Left renal cortex interstitium (tissue), 4 donors: ENCODE measurements at places on chromosomes 16 and 17.

DNA sequence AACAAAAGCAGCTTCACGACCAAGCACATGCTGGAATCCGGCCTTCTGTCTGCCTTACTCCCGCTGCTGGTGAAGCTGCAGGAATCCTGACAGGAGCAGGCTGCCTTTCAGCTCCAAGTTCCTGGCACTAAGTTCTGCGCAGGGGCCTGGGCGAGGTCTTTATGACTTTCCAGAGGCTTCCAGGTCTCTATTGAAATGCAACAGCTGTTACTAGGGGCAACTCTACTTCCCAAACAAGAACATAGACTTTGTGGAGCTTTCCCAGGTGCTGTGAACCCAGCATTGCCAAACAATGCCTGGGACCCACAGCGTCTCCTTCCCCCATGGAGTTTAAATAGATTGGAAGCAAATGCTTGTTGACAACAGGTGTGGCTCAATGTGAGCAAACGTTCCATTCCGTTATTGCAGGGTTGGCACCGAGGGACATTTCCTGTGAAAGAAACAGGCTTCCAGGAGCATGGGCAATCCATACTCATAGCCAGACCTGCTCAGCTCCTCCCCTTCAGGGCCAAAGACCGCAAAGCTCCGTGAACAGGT, 156.0 kb downstream of the CDH13 start:
- DNase-seq = no peak

- no peak for DNase-seq
These were observed 12.8 kb downstream of the GOSR2 start for GRCh38 chr17:46935658-46936266.

- DNase-seq = no peak
These were observed 91.6 kb downstream of the TNFRSF13B start for GRCh38 chr17:16880121-16880842.

DNA sequence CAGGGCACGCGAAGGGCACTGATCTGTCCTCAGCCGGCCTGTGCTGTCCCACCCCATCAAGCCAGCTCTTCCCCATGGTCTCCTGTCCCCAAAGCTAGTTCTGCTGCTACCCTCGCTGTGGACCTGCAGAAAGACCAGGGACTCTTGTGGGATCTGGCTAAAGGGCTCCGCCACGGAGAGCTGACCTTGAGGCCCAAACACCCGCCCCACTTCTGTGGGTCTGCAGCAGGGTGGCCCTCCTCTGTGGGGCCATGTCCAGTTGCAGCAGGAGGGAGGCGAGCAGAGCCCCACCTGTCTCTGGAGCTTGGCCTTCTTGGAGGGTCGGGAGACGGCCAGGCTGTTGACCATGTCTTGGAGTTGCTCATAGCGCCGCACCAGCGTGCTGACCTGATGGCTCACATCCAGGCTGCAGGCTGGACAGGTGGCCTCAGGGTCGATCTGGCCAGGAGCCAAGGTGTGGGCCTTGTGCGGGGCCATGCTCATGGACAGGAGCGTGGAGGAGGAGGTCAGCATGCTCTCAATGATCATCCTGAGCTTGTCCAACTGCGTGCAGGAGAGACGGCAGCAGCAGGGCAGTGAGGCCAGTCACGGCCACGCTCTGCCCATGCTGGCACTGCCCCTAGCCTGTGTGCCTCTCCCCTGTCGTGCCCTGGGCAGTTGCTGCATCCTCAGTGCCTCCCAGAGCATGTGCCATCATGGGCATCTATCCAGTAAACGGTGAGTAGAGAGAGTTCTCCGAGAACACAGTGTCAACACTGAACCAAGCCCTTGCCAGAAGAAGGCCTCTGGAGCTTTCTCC, 16.6 kb downstream of the UBALD2 start:
- no peak for DNase-seq

DNA sequence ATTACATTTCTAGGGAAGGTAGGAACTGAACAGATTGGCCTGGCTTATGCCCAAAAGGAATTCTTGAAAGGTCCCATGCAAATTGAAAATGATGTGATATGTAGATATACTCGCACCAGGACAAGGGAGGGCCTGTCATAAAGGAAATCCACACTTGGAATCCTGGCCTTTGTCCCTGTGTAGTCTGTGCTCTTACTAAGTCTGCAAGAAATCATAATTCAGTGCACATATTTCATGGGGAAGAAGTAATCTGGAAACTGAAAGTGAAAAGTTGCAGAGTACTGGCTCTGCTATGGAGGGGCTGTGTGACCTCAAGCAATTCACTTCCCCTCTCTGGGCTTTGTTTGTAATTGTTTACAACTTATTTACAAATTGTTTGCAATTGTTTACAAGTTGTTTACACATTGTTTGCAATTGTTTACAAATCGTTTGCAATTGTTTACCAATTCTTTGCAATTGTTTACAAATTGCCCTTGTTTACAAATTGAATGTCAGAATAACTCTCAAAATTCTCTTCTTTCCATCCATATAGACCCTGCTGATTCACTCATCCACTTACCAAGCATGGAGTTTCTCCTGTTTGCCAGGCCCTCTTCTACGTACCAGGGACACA, 12.9 kb downstream of the SCNN1G start:
- no peak for DNase-seq

- DNase-seq = no peak
These were observed 656.2 kb downstream of the KCNJ2 start for GRCh38 chr17:70825321-70826125.

DNA sequence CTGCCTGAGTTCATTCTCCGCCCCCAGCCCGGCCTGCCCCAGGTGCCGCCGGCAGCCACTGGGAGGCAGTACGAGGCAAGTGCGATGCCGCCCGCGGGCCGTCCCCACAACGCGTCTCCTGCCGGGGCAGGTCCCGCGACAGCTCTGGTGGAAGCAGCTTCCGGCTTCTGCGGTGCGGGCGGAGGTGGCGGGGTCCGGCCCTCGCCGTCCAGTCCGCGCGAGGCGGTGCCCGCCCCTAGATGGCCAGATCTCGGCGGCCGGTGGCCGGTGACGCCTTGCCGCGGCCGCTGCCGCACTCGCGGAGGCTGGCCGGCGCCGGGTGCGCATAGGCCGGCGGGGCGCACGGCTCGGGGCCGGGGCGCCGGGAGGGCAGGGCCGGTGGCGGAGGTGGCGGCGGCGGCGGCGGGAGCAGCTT, 1.8 kb downstream of the GJD3 start:
- no peak for DNase-seq

GRCh38 chr17:64457156-64457555, 8.2 kb downstream of the MILR1 start:
- DNase-seq = no peak

DNA sequence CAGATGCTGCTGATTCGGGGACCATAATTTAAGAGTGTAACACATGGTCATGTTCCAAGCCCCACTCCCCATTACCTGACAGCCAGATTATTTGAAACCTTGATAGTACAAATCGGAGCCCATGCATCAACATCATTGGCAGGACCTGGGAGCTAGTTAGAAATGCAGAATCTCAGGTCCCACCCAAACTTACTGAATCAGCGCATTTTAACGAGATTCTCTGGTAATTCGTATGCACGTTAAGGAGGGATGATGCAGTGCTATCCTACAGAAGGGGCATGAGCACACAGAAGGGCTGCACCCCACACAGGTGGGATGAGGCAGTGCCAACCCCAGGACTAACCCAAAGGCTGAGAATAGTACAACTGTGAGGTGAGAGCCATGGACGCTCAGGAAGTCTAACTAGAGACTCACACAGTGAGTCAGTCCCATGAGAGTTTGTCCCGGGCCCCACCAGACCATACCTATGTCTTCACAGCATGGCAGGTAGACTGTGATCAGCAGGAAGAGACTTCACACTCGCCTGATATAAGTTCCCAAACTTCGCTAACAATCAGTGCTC, 64.9 kb downstream of the ZNF18 start:
- DNase-seq = no peak

DNA sequence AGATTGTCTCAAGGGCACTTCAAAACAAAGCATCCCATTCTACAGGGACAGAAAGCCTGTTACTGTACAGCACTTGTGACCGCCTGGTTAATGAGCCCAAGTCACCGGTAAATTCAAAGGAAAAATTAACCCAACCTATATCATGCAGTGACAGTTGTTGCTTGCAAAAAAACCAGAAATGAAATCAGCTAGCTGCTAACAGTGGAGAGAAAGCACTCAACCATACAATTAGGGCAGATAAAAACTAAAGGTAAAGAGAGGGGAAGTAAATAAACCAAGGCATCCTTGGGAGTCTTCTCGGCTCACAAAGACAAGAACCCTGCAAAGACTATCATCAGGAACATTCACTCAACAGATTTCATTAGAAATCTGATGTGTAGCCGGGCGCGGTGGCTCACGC, 5.9 kb downstream of the RETREG3 start:
- DNase-seq = no peak

DNA sequence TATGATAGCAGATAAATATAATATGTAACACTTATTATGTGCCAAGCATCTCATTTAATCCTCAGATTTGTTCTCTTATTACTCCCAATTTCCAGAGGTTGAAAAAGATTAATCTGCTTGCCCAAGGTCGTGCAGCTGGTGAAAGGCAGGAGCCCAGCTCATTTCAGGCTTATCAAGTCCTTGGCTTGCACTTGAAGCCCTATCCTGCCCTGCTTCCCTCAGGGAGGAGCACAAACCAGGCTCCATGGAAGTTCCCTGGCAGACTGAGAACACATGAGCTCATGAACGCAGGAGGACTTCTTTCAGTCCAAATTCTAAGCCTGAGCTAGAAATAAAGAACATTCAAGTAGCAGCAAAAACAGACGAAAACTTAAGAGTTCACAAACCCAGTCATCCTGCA, 74.8 kb downstream of the USP31 start:
- no peak for DNase-seq

DNA sequence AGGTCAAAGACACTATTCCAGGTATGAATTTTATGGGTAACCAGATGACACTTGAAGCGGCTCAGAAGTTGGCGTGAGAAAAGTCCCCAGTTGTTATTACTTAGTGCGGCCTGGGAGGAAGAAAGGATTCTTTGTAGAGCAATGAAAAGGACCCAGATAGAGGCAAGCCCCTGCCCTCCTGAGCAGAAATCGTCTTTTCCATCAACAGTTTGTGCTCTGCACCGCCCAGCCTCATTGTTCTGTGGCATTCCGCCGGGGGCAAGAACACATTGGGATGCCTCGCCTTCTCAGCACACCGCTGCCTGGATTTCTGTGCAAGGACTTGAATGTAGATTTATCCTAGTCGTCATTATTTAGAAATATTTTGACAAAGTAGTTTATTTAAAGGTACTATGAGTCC, 32.7 kb upstream of the CRHR1 start:
- DNase-seq = no peak

- no peak for DNase-seq
These were observed 34.4 kb downstream of the DNAH3 start for GRCh38 chr16:21116148-21116693.

GRCh38 chr16:6618874-6619273, 713.8 kb upstream of the RBFOX1 start:
- no peak for DNase-seq

DNA sequence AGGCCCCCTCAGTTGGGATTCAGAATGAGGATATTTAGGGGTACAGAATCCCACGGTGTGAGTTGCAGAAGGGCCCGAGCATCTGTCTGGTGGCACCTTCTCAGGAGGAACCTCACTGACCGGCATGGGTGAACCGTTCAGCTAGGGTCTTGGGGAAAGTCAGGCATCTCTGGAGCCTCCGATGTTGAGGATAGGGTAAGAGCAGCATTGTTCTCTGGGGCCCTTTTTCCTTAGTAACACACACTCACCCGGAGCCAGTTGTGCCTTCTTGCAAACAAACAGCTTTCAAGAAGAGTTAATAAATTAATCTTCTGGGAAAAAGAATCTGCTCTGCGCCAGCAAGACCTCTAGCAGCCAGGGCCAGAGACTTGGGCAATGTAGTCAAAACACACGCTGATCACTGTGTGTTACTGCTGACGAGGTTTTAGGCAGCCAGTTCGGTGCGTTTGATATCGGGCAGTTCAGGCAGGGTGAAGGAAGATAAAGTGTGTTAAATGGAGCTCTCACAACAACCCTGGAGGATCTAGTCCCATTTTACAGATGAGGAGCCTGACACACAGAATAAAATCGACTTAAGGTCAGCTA, 48.9 kb downstream of the MSI2 start:
- DNase-seq = no peak

- DNase-seq = no peak
These were observed 23.2 kb downstream of the ITGB3 start for GRCh38 chr17:47276868-47277267.

- DNase-seq = no peak
These were observed 1.8 kb upstream of the FLOT2 start for GRCh38 chr17:28899212-28899815.

DNA sequence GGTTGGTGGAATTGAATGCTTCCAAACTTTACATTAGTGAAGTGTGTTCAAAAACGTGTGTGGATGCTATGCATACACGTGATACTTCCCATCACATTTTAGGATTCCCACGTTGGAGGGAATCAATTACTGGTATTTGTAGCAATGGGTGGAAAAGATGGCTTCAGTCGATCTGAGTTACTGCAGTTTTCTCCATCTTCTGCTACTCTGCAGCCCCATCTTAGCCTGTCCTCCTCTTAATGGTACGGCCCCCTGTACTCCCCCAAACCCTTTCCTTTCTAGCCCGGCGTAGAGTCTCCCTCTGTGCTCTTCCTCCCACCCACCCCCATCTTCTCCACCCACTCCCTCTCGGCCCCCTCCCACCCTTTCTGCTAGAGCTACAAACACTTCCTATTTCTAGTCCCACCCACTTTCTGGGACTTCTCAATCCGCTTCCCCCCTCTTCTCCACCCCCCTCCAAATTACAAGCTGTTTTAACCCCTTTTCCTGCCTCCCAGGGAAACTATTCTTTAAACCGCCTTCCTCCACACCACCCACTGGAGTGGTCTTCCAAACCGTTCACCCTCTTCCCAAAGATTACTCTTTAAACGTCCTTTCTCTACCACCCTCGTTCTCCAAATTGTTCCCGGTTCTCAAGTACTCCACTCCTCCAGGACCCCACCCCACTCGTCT, 1.1 kb downstream of the CHTF8 start:
- no peak for DNase-seq

DNA sequence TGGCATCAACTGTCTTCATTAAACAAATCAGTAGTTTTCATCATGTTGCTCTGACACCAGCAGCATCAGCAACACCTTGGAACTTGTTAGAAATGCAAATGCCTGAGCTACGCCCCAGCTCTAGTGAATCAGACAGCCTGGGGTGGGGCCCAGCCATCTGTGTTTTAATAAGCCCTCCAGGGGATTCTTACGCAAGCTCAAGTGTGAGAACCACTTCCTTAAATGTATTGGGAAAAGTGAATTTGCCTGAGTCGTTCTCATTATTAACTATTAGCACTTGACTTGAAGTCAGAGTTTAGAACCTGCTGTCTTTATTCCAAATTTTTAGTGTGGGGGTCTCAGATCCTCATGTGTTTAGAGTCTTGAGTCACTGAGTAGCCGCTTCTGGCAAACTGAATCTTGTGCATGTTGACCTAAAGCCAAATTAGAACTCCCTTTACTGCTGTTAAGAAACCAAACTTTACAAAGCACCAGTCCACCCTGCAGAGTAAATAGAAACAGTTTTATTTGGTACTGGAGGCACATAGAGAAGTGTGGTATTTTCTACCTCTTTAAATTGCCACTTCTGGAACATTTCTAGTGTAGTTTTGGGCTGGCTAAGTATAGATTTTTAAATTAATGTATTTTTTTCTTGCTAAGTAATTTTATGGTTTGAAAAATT, 137.4 kb upstream of the COX10 start:
- DNase-seq = no peak

GRCh38 chr17:50847566-50847965, 12.2 kb downstream of the WFIKKN2 start:
- DNase-seq = no peak
